ENCODE measurements at places on chromosomes 7 and 10. TPM values are rescaled to one million over a fixed set of nuclear protein-coding genes. Genes with fewer than 3 reads are reported as not detected.

The ZNF853 gene
- under 0.01 TPM for total RNA-seq

The SGMS1 gene
- total RNA-seq, result 60.4 TPM

The CCDC172 gene
- not detected for total RNA-seq

The CEP55 gene
- 4.7 TPM for total RNA-seq

The ATOH7 gene
- not detected for total RNA-seq

The ARHGAP21 gene
- total RNA-seq, result 165 TPM

The TRIL gene
- 0.29 TPM for total RNA-seq

The OR13A1 gene
- total RNA-seq, result under 0.01 TPM
